Body of pancreas (tissue), 4 donors: ENCODE measurements at places on chromosomes 16 and 17.

- peak; percentile 50 for DNase-seq
Measured at GRCh38 chr17:64343833-64344637, 46.6 kb downstream of the PECAM1 start.

DNA sequence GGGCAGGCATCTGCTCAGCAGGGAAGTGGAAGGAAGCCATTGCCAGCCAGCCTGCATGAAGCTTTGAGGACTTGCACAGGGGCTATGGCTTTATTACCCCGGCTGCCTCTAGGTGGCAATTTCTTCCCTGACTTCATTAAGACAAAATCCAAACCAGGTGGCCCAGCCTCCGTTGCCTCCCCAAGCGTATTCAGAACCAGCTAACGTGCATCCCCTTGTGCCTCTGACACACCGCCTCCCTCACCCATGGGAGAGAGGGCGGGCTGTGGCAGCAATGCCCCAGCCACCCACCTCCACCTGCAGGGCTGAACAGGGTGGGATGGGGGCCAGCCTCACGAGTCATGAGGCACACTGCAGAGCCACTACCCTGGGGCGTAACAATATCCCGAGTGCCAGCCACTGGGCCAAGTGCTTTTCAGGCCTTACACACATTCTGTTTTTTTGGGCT lies 6.8 kb downstream of the KIFC3 start:
- DNase-seq = peak; percentile 83

DNA sequence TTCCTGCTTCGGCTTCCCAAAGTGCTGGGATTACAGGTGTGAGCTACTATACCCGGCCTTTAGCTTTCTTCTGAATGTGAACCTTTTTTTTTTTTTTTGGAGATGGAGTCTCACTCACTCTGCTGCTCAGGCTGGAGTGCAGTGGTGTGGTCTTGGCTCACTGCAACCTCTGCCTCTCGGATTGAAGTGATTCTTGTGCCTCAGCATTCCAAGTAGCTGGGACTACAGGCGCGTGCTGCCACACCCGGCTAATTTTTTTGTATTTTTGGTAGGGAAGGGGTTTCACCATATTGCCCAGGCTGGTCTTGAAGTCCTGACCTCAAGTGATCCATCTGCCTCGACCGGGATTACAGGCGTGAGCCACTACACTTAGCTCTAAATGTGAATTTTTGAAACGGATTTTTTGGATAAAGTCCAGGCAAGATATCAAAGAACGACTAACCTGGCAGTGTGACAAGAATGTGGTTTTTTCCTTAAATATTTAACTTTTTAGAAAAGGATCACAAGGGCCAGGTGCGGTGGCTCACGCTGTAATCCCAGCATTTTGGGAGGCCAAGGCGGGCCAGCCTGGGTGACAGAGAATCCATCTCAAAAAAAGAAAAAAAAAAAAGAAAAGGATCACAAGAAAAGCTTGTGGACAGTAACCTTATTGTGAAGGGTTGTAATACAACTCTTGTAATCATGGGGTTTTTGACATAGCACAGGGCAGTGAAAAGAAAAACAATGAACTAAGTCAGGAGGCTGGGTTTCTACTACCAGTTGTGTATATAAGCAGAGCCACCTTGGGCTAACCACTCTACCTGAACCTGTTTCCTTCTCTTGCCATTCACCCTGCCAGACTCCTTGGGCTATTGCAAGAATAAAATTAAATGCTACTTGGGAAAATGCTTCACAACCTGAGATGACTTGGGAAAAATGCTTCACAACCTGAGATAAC lies 6.2 kb downstream of the BRCA1 start:
- no peak for DNase-seq

- DNase-seq = no peak
Measured at GRCh38 chr17:82065193-82065637, 389 bp downstream of the DUS1L start.

GRCh38 chr17:16925461-16926060 lies 46.4 kb downstream of the TNFRSF13B start:
- DNase-seq = no peak

GRCh38 chr16:73887911-73888310 lies 408.7 kb upstream of the PSMD7 start:
- DNase-seq = no peak

GRCh38 chr17:72370819-72371218 lies 250.0 kb downstream of the SOX9 start:
- no peak for DNase-seq

GRCh38 chr17:51820766-51821165 lies 337.7 kb downstream of the CA10 start:
- no peak for DNase-seq

DNA sequence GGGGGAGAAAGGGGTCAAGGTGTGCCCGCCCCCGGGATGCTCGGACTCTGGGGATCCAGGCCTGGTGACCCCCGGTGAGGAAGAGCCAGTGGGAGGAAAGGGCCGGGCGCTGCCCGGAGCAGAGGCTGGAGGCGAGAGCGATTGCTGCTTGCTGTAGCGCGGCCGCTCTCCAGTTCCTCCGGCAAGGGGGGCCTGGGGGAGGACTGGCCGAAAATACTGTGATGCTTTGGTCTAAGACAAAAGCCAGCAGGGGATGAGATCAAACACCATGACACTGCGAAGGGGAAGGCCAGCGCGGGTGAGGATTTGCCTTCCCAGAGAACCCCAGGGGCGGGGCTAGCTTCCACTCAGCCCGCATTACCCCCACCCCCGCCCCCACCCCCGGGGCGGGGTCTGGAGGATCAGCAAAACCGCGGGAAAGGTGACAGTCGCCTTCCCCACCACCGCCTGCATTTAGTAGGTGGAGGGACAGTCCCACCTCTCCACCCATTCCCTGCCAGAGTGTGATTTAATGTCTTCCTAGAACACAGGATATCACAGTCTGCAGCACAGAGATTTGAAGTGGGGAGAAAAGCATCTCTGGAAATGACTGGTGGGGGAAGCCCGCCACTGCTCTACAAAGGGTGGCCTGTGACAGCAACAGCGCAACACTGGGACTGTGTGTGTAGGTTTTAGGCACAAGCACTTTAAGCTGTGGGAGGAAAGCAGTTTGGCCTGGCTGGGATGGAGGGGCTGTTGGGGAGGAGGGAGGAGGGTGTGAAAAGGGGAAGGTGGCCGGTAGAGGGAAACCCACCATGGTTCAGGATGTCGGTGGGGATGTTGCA lies 25.7 kb downstream of the MRC2 start:
- DNase-seq = peak; percentile 67

DNA sequence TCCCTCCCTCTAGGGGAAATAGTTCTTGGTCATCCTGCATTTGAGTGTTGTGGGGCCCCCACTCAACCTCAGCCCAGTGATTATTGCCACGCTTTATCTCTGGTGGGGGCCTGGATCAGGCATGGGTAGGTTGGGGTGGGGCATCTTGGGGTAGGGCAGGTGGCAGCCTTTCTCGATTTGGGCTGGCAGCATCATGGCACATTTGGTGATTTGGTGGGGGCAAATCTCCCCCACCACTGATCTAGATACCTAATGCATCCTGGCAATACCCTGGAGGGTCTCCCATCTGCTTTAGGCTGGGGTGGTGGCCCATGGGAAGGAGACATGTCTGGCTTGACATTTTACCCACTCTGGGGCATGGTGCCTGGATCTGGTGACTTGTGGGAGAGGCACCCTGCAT lies 40.2 kb downstream of the NLRP1 start:
- DNase-seq = no peak

DNA sequence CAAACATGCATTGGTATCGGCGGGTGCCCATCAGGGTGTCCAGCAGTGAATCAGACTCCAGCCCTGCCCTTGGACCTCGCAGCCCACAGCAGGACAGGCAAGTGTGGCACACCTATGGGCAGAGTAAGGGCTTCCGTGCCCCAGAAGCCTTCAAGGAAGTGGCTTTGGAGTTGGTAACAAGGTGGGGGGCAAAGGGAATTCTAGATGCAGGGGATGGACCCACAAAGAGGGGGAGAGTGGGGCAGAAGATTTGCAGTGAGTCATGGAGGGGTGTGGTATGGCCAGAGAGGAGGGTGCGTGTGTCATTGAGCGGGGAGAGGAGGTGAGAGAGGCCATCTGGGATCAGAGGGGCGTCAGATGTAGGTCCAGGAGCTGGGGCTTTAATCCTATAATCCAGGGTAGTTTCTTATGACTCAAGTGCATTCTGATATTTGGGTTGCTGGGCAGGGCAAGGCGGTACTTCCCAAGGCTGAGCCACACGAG lies 8.5 kb upstream of the SPNS2 start:
- DNase-seq = no peak

GRCh38 chr16:70416748-70417616 lies 21.9 kb downstream of the ST3GAL2 start:
- no peak for DNase-seq

DNA sequence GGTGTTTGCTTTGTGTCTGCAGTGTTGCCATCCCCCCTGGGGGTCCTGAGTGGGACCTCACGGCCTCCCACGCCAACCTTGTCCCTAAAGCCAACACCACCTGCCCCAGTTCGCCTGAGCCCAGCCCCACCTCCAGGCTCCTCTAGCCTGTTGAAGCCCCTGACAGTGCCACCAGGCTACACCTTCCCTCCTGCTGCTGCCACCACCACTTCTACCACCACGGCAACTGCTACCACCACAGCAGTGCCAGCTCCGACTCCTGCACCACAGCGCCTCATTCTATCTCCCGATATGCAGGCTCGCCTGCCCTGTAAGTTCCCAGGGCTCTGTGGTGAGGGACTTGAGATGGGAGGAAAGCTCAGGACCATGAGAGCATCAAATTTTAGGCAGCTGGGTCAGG lies 22.2 kb downstream of the SRCAP start:
- DNase-seq = no peak

DNA sequence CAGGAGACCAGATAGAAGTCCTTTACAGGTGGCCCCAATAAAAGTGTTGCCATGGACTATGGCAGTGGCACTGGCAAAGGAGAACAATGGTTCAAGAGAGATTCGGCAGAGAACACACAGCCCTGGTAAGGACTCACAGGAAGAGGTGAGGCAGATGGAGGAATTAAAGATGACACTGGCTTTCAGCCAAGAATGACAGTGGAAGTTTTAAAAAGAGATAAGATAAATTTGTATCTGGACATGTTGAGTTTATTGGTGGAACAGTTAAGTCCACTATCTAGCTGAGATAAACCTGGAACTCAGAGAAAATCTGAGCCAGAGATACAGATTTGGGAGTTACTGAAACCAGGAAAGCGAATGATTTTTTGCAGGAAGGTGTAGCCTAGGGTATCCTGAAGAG lies 20.1 kb downstream of the CMC2 start:
- no peak for DNase-seq

DNA sequence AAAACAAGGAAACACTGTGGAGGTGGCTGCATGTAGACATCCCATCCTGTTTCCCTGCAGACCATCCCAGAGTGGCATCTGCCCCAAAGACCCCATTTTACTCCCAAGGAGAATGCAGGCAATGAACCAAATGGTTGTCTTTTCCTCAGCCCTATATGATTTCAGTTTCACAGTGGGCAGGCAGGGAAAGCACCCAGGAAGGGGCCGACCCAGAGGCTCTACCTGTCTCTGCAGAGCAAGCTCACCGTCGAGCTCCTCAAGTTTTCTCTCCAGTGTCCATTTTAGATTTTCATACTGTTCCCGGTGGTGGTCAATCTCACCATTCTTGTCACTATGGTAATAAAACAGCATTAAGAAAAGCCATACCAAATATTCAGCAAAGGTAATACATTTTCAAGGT lies 14.6 kb downstream of the CCDC57 start:
- DNase-seq = no peak

DNA sequence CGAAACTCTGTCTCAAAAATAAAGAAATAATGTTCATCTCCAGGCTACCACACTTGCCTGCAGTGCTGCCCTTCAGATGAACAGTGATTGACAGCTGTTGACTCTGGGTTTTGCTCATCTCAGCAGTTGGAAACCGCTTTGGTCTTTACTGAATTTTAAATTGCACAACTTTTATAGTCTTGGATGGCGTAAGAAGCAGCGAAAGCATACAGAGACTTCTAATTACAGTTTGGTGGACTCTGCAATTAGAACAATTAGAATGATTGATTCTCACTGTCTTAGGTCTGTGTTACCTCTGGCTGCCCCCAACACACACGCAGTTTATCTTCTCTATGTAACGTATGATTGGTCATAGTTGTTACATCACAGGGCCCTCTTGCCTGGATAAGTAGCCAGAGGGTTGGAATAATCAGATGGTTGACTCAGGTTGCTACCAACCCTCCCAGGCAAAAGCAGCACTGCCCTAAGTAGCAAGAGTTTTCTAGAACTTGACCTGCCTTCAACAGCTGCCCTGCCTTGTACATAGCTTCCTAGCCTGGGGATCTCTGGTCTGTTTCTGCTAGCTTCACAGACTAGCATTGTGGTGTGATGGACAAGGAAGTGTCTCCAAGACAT lies 1.9 kb upstream of the NAT9 start:
- no peak for DNase-seq

- DNase-seq = no peak
Measured at GRCh38 chr17:72354071-72354470, 233.3 kb downstream of the SOX9 start.

DNA sequence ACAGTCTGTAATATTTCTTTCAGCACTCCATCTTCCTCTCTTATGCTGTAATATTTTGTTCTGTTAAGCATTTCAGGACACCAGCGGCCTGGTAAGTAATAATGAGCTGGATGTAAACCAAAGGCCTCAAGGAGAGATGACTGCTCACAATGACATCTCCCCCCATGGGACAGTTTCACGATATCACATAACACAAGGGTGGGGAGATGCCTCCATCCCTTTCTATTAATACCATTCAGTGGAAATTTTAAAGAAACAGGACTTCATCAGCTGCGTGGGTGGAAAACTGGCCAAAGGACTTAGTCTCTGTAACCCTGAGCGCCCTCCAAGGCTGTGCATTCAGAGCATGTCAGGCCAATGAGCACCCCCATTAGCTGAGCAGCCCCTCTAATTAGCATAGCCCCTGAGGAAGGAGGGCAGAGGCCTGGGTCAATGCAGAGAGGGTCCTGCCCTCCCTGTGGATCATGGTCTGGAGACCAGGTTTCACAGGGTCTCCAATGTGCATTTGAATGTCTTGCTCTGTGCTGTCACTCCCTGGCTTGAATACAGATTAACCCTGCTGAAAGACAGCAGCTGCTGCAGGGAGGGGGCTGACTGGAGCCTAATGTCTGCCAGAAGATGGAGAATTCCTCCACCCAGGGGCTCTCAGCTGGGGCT lies 156.4 kb downstream of the HS3ST2 start:
- DNase-seq = no peak

DNA sequence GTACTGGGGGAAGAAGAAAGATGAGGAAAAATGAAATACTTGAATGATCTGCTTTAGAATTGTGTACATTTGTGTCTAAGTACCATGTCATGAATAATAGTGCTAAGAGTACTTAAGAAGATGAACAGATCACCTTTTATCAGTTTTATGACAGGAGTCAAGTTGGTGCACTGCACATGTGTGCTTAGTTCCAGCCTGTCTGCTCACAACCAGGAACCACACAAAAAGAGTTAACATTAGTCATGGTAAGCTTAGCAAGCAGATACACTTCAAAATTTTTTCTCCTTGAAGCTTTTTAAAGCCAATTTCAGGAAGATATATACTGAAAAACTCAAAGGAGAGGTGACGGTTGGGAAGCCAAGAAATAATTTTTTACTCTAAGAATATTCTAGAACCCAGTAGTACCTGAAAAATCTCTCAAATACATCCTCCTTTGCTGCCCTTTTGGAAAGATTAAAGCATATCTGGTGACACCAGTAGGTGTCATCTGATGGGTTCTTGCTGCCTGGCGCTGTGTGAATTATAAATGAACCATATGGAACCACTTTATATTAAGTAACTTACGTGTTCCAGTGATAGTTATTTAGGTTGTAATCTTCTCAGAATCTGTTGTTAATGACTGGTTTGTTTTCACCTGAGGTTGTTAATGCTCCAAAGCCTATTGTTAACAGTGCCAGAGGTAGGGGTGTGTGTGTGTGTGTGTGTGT lies 93.4 kb downstream of the MSI2 start:
- DNase-seq = no peak
